NCI-H1930 (cell line): ENCODE measurements at places on chromosomes 4 and X.

DNA sequence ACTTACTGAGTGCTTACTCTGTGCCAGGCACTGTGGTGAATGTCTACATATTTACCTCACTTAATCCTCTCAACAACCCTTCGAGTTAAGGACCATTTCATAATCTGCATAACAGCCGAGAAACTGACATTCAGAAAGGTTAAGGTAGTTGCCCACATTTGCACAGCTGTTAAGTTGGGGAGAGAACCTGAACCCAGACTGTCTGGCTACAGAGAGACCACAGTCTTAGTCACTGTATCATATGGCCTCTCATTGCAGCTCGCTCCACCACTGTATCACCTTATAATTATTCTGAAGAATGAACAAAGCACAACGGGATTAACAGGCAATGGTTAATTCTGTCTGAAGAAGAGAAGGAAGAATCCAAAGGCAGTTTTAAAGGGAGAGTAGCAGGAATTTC, 98.5 kb downstream of the ADGRA3 start:
- no peak for DNase-seq

GRCh38 chrX:9770319-9770718, 4.7 kb upstream of the GPR143 start:
- no peak for DNase-seq

GRCh38 chrX:148878371-148878770, 378.0 kb downstream of the AFF2 start:
- no peak for DNase-seq

GRCh38 chrX:20217271-20217670, 49.4 kb downstream of the RPS6KA3 start:
- DNase-seq = no peak

GRCh38 chr4:133323670-133324069, 174.6 kb downstream of the PCDH10 start:
- no peak for DNase-seq

- no peak for DNase-seq
Observed at GRCh38 chr4:106304632-106305031, 11.4 kb downstream of the TBCK start.

DNA sequence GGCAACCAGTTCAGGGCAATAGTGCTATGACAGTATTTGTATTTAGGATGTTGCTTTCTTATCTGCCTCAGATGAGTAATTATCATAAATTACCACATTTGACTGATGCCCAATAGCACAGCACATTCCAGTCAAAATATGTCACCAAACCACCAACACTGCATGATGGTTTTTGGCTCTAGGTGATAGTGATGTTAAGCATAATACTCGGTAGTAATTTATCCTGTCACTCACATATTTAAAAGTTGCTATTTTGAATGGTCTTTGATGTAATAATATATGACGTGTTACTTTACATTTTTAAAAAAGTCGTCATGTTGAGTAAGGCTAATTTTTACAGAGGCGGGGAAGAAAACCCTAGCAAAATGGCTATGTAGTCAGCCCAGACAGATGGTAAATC, 42.5 kb downstream of the UNC5C start:
- DNase-seq = no peak

- DNase-seq = no peak
Observed at GRCh38 chr4:25797136-25797535, 65.7 kb downstream of the SEL1L3 start.

- DNase-seq = peak; percentile 87
Observed at GRCh38 chr4:138910195-138910913, 105.2 kb upstream of the NOCT start.

- DNase-seq = no peak
Observed at GRCh38 chr4:135098061-135098460, 896.5 kb upstream of the PABPC4L start.

DNA sequence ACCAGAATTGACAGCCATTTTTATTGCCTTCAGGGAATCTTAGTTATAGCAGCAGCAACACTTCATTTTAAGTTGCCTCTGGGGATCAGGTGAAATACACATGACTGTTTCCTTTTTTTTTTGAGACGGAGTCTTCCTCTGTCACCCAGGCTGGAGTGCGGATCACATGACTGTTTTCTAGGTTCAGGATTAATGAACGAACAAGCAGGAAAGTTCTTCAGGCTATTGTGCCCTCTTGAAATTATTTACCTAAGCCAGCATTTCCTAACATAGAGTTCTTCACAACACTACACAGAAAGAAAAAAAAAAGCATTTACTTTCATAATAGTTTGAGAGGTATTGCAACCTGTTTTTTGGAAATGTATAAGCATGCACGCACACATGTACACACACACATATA, 2032.8 kb downstream of the PCDH7 start:
- no peak for DNase-seq

GRCh38 chr4:69881173-69881773, 21.3 kb upstream of the SULT1E1 start:
- DNase-seq = no peak

DNA sequence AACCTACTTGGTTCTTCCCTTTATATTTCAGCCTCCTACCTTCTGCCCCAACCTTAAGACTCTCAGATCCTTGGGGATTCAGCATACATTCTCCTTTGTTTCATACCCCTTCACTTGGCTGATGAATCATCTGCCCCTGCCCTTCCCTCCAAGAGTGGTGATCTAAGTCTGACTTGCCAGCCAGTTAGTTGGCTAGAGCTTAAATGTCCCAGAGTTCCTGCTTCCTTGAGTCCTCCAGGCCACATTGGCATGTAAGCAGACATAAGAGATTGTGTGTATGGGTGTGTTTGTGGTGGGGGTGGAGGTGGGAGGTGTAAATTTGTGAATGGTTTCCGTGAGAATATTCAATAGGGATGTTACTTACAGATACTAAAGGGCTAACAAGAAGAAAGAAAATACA, 3.7 kb upstream of the TEX13D start:
- DNase-seq = no peak

GRCh38 chr4:188132232-188132631, 7.0 kb upstream of the TRIML1 start:
- DNase-seq = no peak

DNA sequence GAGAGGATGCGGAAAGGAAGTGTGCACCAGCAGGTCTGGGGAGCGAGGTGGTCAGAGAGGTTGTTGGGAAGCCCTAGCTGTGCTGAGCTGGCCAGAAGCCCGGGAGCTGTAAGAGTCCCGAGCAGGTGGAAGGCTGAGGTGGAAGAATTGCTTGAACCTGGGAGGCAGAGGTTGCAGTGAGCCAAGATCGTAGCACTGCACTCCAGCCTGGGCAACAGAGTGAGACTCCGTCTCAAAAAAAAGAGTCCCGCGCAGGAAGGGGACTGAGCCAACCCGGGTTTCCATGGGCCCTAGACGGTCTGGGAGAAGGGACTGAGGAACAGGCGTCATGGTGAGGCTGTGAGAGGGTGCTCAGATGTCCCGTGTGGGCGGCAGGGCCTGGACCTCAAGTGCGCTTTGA, 12.7 kb upstream of the FGFR3 start:
- DNase-seq = no peak

- DNase-seq = no peak
Observed at GRCh38 chr4:71181332-71181731, 157.5 kb upstream of the SLC4A4 start.

GRCh38 chr4:181845617-181846016, 397.6 kb upstream of the TENM3 start:
- no peak for DNase-seq

GRCh38 chr4:156659570-156659969, 312.0 kb downstream of the PDGFC start:
- no peak for DNase-seq

GRCh38 chr4:168972596-168972995, 37.5 kb downstream of the CBR4 start:
- no peak for DNase-seq

DNA sequence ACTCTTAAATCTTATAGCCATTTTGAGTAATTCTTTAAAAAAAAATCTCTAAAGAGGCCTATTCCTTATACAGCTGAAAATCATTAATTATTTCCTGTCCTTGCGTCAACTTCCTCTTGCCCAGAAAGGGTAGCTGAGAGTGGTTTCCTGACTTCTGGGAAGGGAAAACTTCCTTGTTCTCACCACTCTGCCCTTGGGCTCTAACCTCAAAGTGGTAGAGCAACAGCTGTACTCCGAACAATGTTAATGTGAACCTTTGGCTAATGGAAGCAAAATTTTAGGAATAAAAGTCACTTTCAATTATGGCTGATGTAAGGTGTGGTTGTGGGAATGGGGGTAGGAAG, 15.3 kb downstream of the KLHL2 start:
- no peak for DNase-seq

- no peak for DNase-seq
Observed at GRCh38 chr4:57655342-57655741, 545.2 kb upstream of the IGFBP7 start.

GRCh38 chr4:67696061-67696460, 4.9 kb downstream of the UBA6 start:
- DNase-seq = no peak

DNA sequence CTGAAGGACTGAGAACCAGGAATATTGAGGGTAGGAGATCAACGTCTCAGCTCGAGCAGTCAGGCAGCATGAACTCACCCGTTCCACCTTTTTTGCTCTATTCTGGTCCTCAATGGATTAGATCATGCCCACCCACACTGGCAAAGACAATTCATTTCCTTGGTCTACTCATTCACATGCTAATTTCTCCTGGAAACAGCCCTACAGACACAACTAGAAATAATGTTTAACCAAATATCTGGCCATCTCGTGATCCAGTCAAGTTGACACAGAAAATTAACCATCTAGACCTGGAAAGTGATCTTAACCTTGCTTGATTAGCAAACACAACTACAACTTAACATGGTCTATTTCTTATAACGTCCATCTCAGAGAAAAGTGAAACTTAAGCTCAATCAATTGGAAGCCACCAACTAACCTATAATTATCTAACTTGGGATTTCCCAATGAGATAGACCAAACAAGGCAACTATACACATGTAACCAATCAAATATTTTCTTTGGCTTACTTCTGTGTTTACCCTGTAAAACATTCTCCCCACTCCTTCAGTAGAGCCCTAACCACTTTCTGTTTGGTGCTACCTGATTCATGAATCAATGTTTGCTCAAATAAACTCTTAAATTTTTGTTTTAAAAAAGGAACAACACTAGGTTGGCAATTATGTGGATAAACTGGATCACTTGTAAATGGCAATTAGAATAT, 69.7 kb upstream of the MAMLD1 start:
- DNase-seq = no peak

- no peak for DNase-seq
Observed at GRCh38 chr4:166017804-166018203, 144.8 kb downstream of the TLL1 start.
